ENCODE measurements at places on chromosomes 5 and 9. TPM values are rescaled to one million over a fixed set of nuclear protein-coding genes. Genes with fewer than 3 reads are reported as not detected.

Gene PRRC1
- total RNA-seq = 36.2 TPM

Gene SLC23A1
- not detected for total RNA-seq

Gene PCDHAC2
- 0.17 TPM for total RNA-seq

Gene ORM2
- not detected for total RNA-seq

Gene GFI1B
- total RNA-seq = under 0.01 TPM

Gene RMND5B
- 27.1 TPM for total RNA-seq

Gene MAMDC2
- total RNA-seq = 0.09 TPM

Gene TGFBR1
- total RNA-seq = 20.8 TPM

Gene INSL4
- not detected for total RNA-seq
